ENCODE measurements at places on chromosomes 7 and 10. TPM values are rescaled to one million over a fixed set of nuclear protein-coding genes. Genes with fewer than 3 reads are reported as not detected.

The PDGFA gene
- 92.0 TPM for total RNA-seq

The OR2A7 gene
- total RNA-seq, result 4.8 TPM

The ATOH7 gene
- total RNA-seq, result 0.28 TPM

The ZNF316 gene
- 19.1 TPM for total RNA-seq

The PNLIPRP2 gene
- total RNA-seq, result 7,545 TPM

The C7orf57 gene
- not detected for total RNA-seq

DNA sequence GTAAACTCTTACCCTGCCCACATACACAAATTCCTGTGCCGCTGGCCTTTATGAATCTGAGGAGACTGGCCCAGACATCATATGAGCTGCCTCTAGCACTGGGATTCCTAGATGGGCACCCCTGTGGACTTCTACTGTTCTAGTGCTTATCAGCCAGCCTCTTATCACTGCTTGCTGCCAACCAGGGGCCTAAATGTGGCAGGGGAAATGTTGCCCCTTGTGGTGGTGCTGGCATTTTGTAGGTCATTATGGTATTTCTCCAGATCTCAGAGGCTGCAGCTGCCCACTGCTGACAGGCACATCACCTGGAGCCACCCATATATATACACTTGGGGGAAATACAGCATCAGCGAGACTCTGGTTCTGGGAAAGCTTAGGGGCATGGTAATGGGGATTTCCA lies 5.4 kb downstream of the SFR1 start:
- no peak for DNase-seq
- H3K27me3 ChIP-seq, result no peaks in the 10 kb centered on the region
- H3K27ac ChIP-seq, result no peak overlapping the region
- no peak overlapping the region for H3K4me3 ChIP-seq
- H3K36me3 ChIP-seq, result no peaks in the 10 kb centered on the region

DNA sequence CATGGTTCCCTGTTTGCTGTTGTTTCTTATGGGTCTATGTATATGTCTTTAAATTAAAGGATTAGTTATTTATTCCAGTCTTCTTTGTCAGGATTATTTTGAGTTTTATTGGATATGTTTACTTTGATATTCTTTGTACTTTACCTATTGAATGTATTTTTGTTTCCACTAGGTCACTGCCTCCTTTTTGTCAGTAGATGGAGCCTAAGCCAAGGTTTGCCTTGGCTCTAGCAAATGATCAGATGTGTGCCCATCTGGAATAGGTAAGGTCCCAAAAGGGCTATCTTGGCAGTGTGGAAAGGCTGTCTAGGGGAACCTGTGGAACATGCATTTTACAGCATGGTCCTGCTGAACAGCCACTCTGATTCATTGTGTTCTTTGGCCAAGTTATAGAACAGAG lies 337.3 kb upstream of the GHITM start:
- H3K27ac ChIP-seq, result no peak overlapping the region
- no peaks in the 10 kb centered on the region for H3K4me1 ChIP-seq
- no peaks in the 10 kb centered on the region for H3K36me3 ChIP-seq

- H3K4me1 ChIP-seq, result peaks cover 37% of the 10 kb centered on the region
- H3K36me3 ChIP-seq, result no peaks in the 10 kb centered on the region
- H3K4me3 ChIP-seq, result peak overlapping the region; percentile 35
These were observed 171.1 kb downstream of the FAM107B start for GRCh38 chr10:14603534-14604102.

DNA sequence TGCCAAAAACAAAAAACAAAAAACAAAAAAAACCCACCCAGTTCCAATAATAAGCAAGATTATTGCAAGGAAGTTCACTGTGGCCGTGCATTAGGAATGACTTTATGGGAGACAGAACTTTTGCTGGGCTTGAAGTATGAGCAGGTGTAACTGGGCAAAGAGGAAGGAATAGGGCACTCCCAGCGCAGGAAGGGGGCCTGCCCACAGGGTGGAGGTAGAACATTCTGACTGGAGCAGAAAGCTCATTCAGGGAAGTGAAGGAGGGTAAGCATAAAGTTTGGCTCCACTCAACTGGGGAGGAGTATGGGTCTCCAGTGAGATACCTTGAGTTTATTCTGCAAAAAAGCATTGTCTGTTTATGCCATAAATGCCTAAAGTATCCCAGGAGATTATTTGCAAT lies 42.1 kb upstream of the WIPF3 start:
- no peaks in the 10 kb centered on the region for H3K4me1 ChIP-seq
- H3K27me3 ChIP-seq, result no peaks in the 10 kb centered on the region
- no peaks in the 10 kb centered on the region for H3K36me3 ChIP-seq
- no peak overlapping the region for H3K27ac ChIP-seq
- H3K4me3 ChIP-seq, result no peak overlapping the region

GRCh38 chr7:64636386-64636785 lies 29.5 kb upstream of the ZNF107 start:
- DNase-seq, result no peak
- H3K4me1 ChIP-seq, result no peaks in the 10 kb centered on the region
- no peak overlapping the region for H3K4me3 ChIP-seq
- no peaks in the 10 kb centered on the region for H3K27me3 ChIP-seq
- no peaks in the 10 kb centered on the region for H3K36me3 ChIP-seq

GRCh38 chr10:10533437-10533836 lies 484.2 kb upstream of the CELF2 start:
- no peak overlapping the region for H3K4me3 ChIP-seq
- no peaks in the 10 kb centered on the region for H3K36me3 ChIP-seq
- no peak for DNase-seq
- no peaks in the 10 kb centered on the region for H3K4me1 ChIP-seq
- H3K27me3 ChIP-seq, result no peaks in the 10 kb centered on the region

GRCh38 chr10:4819707-4820106 lies 6.3 kb upstream of the AKR1E2 start:
- no peaks in the 10 kb centered on the region for H3K4me1 ChIP-seq
- H3K36me3 ChIP-seq, result no peaks in the 10 kb centered on the region
- H3K27me3 ChIP-seq, result no peaks in the 10 kb centered on the region

DNA sequence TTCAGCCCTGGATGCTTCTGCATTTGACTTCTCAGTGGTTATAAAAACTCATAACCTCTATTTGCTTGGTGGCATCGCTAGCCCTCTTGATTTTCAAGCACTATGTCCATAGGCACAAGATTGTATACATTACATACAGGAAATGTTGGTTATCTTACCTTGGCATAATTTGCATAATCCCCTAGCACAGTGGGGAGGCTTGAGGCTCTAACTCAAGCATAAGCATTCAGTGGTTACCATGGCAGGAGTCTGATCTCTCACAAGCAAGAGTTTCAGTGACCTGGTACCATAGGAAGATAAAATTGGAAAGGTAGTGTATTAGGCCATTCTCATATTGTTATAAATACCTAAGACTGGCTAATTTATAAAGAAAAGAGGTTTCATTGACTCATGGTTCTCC lies 121.8 kb downstream of the PLXDC2 start:
- no peaks in the 10 kb centered on the region for H3K36me3 ChIP-seq
- no peak overlapping the region for H3K4me3 ChIP-seq
- H3K4me1 ChIP-seq, result no peaks in the 10 kb centered on the region
- no peak overlapping the region for H3K27ac ChIP-seq
- no peaks in the 10 kb centered on the region for H3K27me3 ChIP-seq
- no peak for DNase-seq

DNA sequence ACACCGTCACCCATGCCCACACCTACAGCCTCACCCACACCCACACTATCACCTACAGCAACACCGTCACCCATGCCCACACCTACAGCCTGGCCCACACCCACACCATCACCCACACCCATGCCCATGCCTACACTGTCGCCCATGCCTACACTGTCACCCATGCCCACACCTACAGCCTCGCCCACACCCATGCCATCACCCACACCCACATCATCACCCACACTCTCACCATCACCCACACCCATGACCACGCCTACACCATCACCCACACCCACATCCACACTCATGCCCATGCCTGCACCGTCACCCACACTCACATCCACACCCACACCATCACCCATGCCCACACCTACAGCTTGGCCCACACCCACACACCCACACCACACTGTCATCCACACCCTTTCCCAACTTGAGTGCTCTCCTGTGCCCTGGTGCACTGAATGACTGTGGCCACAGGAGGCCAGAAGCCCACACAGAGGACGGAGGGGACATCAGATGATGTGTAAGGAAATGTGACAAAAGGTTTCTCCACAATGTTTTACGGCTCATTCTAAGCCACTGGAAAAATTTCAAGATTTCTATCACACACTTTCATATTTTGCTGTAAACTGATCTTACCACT lies 153.3 kb downstream of the WDR37 start:
- DNase-seq, result no peak
- H3K36me3 ChIP-seq, result no peaks in the 10 kb centered on the region
- H3K4me1 ChIP-seq, result no peaks in the 10 kb centered on the region
- no peaks in the 10 kb centered on the region for H3K27me3 ChIP-seq

DNA sequence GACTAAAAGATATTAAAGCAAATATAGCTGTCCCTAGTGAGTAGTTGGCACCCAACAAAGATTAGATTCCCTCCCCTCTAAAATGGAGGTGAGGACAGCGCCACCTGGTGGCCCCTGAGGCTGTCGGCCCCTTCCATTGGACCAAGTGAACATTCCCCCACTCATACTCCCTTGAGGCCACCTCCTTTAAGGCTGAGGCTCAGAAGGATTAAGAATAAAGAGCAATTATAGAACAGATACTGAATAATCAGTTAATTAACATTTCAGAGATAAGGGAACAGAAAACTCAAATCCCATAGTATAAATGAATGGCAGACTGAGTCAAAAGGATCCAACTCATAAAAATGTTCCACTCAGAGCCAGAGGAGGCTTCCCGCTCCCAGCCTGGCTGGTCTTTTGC lies 130.4 kb upstream of the GHITM start:
- no peak for DNase-seq
- no peaks in the 10 kb centered on the region for H3K27me3 ChIP-seq
- H3K27ac ChIP-seq, result no peak overlapping the region
- H3K4me1 ChIP-seq, result no peaks in the 10 kb centered on the region
- no peak overlapping the region for H3K4me3 ChIP-seq

DNA sequence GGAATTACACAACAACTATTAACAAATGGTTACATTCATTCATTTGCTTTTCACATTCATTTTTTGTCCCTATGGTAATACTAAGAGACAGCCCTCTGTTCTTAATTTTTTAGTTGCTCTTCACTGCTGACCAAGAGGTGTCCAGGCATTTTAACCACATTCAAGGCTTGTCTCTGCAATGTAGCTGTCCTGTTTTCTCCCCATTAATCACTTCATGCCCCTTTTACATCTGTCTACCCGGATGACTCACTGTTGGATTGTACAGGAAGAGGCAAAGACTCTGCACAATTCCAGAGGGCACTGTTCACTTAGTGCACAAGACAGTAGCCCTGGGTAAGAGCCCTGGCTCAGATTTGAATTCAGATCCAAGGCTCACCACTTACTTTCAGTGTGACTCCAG lies 168.5 kb downstream of the NOC3L start:
- no peaks in the 10 kb centered on the region for H3K27me3 ChIP-seq
- DNase-seq, result no peak
- H3K27ac ChIP-seq, result no peak overlapping the region
- H3K36me3 ChIP-seq, result no peaks in the 10 kb centered on the region
- no peak overlapping the region for H3K4me3 ChIP-seq

- DNase-seq, result no peak
- H3K4me1 ChIP-seq, result no peaks in the 10 kb centered on the region
- no peaks in the 10 kb centered on the region for H3K36me3 ChIP-seq
- H3K4me3 ChIP-seq, result no peak overlapping the region
These were observed 450.2 kb upstream of the GALNT17 start for GRCh38 chr7:70681469-70682350.

- H3K27me3 ChIP-seq, result no peaks in the 10 kb centered on the region
- DNase-seq, result no peak
- H3K36me3 ChIP-seq, result no peaks in the 10 kb centered on the region
- H3K27ac ChIP-seq, result no peak overlapping the region
- H3K4me3 ChIP-seq, result no peak overlapping the region
- H3K4me1 ChIP-seq, result no peaks in the 10 kb centered on the region
These were observed 650.2 kb downstream of the INHBA start for GRCh38 chr7:41052736-41053135.

DNA sequence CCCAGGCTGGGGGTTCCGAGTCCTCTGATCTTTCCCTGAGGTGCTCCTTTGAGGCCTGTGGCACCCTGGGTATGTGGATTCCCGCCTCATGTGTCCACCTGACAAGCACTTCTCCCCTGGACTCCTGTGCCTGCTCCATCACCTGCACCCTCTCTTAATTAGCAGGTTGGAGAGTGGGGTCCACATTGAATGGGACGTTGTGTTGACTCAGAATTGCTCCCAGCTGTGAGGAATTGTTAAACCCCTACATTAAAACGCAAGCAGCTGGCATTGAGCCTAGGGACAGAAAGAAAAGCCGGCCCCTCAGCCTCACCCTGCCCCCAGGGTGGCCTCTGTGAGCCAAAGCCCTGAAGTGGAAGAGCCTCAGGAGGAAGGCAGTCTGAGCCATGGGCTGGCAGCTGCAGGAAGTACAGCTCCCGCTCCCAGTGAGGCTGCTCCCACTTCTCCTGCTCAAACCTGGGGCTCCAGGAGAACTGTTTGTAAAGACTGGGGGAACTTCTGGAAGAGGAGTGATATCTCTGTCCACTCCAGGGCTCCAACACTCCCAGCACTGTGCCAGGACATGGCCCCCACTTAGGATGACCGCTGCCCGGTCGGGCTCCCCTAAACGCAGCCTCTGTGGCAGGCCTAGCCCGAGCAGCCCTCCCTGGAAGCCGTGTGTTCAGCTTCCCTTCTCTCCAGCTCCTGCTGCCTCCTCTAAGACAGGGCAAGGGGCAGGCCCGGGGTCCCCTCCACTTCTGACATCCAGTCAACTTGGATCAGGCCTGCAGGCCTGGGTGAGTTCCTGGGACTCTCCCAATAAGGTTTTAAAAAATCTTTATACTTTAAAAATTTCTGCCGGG lies 1.8 kb upstream of the OPN4 start:
- H3K27me3 ChIP-seq, result no peaks in the 10 kb centered on the region
- no peak for DNase-seq
- no peak overlapping the region for H3K4me3 ChIP-seq
- no peak overlapping the region for H3K27ac ChIP-seq
- no peaks in the 10 kb centered on the region for H3K36me3 ChIP-seq

GRCh38 chr7:52080493-52080892 lies 763.9 kb upstream of the COBL start:
- H3K4me3 ChIP-seq, result no peak overlapping the region

DNA sequence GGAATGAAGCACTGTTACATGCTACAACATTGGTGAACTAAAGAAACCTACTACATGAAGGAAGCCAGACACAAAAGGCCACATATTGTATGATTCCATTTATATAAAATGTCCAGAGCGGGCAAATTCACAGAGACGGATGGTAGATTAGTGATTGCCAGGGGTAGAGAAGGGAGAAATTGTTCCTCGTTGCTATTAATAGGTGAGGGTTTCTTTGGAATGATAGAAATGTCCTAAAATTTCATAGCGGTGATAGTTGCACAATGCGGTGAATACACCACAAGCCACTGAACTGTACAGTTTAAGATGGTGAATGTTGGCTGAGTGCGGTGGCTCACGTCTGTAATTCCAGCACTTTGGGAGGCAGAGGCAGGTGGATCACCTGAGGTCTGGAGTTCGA lies 29.0 kb downstream of the DENND2A start:
- no peak overlapping the region for H3K27ac ChIP-seq
- H3K4me1 ChIP-seq, result no peaks in the 10 kb centered on the region
- no peak overlapping the region for H3K4me3 ChIP-seq

DNA sequence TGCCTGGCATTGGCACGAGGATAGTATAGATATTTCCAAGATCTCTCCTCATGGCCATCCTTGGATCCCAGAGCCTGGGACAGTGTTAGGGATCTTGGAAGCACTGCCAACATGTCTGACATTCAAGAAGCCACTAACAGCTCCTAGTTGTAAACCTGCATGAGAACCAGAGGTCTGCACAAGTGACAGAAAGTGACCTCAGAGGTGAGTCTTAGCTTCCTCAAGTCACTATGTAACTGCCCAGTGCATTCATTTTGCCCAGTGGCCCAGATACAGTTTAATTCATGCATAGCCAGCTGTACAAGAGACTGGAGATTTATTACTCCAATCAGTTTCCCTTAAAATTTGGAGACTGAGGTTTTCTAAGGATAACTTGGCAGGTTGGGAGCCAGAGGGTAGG lies 16.7 kb downstream of the SUGCT start:
- H3K27me3 ChIP-seq, result no peaks in the 10 kb centered on the region
- DNase-seq, result no peak
